Iris pigment epithelial cell (primary cell): ENCODE measurements at places on chromosomes 11 and 22.
A peak's percentile ranks its signal among the peaks of the same experiment; 100 is the strongest.

GRCh38 chr11:101323997-101324396 lies 194.4 kb upstream of the PGR start:
- no peak for DNase-seq

GRCh38 chr11:96112192-96113128 lies 188.6 kb upstream of the MTMR2 start:
- peak; percentile 56 for DNase-seq

DNA sequence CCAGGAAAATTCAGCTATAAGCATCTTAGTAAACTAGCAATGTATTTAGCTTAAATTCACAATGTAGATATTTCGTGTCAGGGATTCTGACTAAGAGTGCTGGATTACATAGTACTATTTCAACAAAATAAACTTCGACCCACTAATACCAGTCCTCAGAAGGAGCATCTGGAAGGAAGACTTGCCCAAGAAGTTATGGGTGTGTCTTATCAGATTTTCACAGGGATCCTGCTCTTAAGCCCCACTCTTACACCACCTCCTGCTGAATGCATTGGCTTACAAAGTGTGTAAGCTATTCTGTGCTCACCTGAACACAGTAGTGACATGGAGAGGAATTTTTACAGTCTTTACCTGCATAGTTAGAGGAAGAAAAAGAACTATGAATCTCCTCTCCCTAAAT lies 35.4 kb upstream of the ANO5 start:
- no peak for DNase-seq

GRCh38 chr11:34499719-34500500 lies 13.7 kb downstream of the ELF5 start:
- no peak for DNase-seq

DNA sequence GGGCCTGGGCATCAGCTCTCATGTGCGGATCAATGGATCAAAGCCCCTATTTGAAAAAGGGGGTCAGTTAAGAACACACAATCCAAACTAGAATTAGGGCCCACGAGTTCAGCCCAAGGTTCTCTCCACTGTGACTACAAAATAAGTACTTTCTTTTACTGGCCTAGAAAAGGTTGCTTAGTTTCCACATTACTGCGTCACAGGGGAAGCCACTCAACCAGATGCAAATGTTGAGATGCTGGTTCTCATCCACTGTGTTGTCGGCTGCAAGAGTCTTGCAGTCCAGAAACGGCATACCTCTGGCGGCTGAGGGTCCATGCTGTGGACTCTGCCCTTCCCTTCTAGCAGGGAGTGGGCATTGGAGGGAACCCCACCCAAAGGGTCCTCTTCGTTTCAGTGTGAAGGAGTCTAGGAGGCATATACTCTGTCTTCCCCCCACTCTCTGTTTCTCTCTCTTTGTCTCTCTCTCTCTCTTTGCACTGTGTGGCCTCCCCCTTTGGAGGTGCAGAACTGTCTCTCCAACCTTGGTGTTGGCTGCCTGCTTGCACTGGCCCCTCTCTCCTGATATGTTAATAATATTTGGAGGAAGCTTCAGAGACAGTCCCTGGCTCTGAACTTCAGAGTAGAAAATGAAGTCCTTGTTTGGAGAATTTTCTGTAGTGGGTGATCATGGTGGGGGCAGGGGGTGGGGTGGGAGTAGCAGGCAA lies 99.0 kb upstream of the NNMT start:
- peak; percentile 34 for DNase-seq

DNA sequence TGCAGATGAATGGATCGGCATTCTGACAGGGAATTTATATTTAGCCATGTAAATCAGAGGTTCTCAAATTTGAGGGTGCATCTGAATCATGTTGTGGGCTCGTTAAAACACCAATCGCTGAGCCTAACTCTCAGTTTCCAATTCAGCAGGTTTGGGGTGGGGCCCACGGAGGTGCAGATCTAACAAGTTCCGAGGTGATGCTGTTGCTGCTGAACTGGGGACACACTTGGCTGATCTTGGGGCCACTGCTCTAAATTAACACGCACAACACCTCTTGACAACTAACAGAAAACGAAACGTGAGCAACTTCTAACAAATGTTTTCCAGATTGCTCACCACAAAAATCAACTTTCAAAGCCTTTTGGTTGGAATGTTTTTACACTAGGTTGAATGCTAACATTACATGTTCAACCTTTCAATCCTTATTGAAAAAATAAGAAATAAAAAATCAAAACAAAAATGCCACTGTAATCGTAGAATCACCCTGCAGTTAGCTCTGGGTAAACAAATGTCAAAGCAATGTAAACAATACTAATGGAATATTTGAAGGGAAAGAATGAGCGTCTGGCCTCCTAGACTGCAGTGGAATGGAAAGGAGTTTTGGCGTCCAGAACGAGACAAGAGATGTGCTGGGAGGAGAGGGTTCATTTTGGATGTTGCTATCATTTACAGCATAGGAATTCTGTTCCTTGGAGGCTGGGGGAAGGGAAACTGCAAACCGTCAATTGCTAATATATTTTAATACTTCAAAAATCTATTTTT lies 68.3 kb upstream of the SLC6A5 start:
- no peak for DNase-seq

DNA sequence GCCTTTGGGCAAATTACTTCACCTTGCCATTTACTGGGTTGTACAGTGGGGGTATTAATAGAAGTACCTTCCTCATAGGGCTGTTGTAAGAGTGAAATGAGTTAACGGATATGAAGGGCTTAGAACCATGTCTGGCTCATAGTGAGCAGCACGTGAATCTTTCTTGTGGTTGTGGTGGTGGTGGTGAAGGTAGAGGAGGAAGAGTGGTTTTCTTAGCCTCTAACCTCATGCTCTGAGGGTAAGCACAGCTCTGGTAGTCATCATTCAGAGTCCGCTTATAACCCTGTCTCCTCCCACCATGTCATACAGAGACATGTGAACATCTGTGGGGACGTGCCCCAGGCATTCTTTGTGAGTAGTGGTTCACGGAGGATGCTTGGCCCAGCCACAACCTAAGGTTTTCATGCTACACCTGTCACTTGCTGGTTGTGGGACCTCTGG lies 43.6 kb downstream of the TEAD1 start:
- no peak for DNase-seq
